Germinal center (tissue), 1 donor: ENCODE measurements at places on chromosomes 6 and 20.
A peak's percentile ranks its signal among the peaks of the same experiment; 100 is the strongest.

DNA sequence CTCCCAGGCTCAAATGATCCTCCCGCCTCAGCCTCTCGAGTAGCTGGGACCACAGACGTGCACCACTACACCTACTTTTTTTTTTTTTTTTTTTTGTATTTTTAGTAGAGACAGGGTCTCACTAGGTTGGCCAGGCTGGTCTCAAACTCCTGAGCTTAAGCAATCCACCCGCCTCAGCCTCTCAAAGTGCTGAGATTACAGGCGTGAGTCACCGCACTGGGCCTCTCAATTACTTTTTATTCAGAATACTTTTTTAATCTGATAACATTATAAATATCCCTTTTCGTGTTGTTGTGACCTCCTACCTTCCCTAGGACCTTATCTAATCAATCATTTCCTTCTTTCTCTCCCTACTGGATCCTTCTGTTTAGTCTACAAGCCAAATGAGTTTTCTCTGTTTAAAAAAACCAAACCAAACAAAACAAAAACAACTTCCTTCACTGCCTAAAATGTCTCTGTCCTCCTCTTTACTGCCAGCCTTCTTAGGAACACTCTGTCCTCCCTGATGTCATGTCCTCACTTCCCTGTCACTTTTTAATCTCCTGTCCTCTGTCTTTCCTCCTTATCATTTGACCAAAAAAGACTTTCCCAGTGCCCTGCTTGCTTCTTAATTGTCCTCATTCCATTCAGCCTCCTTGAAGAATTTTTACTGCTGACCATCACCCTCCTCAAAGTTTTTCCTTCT is 85.0 kb downstream of the CAP2 start:
- DNase-seq = no peak

DNA sequence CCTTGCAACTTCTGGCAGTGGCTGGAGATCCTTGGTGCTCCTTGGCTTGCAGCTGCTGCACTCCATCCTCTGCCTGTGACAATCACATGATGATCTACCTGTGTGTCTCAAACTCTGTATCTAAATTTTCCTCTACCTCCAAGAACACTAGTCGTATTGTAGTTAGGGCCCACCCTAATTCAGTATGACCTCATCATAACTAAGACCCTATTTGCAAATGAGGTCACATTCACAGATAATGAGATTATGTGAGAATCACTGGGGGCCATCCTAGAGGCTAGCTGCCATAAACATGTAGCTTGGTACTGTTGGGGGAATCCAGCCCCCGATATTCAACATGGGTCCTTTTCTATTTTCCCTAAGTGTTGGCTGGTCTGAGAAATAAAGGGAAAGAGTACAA is 183.0 kb upstream of the SMLR1 start:
- no peak for DNase-seq

GRCh38 chr20:61442075-61442670 is 190.1 kb downstream of the CDH4 start:
- DNase-seq = no peak

DNA sequence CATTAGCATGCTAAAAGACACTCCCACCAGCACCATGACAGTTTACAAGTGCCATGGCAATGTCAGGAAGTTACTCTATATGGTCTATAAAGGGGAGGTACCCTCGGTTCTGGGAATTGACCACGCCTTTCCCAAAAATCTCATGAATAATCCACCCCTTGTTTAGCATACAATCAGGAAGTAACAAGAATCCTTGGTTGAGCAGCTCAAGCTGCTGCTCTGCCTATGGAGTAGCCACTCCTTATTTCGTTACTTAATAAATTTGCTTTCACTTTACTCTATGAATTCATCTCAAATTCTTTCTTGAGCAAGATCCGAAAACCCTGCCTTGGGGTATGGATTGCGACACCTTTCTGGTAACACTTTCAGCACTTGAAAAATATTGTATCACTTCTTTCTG is 243.0 kb downstream of the BMP2 start:
- no peak for DNase-seq

GRCh38 chr6:36766399-36766945 is 68.8 kb downstream of the RAB44 start:
- no peak for DNase-seq

DNA sequence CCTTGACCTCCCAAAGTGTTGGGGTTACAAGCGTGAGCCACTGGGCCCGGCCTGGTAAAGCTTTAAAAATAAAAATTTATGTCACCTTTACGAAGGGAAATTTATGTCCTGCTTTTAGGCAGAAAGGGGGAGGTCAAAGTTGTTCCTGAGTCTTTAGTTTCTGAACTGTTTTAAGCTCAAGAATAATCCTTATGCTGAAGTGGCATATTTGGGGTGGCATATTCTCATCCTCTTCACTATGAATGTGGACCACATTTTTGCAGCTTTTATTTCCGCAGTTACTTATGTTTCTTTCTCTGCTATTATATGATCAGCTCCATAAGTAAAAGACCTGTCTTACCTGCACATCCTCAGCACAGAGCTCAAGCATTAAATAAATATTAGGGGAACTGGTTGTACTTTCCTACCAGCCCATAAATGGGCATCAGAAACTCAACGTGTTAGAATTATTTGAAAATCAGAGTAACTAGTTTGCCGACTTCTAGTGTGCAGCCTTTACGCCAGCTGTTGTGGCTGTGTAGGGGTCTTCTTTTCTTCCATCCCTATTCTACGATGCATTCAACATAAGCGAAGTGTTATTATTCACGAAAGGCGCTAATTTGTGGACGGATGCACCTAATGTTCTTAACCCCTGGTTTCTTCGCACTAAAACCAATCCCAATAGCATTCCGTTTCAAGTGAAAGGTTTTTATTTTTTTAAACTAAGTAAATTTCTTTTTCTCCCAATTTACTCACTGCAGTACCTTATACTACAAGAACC is 867 bp upstream of the AKAP7 start:
- DNase-seq = no peak

DNA sequence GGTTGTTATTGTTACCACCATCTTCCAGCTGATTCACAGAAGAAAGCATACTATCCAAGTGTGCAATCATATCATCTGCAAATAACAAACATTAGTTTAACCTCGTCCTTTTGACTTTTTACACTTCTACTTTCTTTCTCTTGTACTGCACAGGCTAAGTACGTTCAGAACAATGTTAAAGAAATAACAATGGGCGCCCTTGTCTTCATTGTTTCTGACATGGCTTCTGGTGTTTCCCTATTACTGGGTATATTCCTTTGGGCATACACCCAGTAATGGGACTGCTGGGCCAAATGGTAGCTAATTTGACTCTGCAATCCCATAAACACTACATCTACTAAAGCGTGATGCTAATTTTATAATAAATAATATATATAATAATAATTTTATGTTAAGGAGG is 146.7 kb downstream of the GJA10 start:
- DNase-seq = no peak

DNA sequence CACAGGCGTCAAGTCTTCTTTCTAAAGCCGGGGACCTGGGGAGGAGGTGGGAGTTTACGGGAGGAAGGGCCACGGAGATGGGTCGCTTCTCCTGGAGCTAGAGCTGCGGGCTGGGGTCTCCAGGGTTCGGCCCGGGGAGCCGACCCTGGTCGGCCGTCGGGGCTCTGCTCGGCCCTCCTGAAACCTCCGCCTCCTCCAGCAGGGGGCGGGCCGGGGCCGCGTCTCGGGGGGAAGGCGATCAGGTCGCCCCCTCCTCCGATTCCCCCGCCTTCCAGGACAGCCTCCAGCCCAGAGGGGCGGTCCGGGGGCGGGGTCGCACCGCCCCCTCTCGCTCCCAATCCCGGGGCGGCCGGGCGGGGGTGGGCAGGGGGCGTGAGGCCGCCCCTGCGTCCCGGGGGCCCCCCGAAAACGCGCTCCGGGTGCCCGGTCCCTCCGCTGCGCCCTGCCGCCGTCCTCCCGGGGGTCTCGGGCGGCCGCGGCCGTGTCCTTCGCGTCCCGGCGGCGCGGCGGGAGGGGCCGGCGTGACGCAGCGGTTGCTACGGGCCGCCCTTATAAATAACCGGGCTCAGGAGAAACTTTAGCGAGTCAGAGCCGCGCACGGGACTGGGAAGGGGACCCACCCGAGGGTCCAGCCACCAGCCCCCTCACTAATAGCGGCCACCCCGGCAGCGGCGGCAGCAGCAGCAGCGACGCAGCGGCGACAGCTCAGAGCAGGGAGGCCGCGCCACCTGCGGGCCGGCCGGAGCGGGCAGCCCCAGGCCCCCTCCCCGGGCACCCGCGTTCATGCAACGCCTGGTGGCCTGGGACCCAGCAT is at the start of gene CEBPB:
CEBPB (plus strand) TSS at position 580 of the 814 bp plus-strand sequence; CDS start at position 784, 204 bp downstream.
- DNase-seq = peak; percentile 86

GRCh38 chr6:170456886-170457698 is 96.0 kb downstream of the PSMB1 start:
- DNase-seq = no peak

GRCh38 chr6:136520517-136520916 is 29.7 kb downstream of the MAP7 start:
- no peak for DNase-seq

GRCh38 chr20:35296101-35296554 is 3.9 kb upstream of the FAM83C start:
- no peak for DNase-seq

- DNase-seq = no peak
Observed at GRCh38 chr6:22372922-22373321, 76.1 kb upstream of the PRL start.

GRCh38 chr6:162777091-162777490 is 49.3 kb downstream of the PACRG start:
- DNase-seq = no peak

DNA sequence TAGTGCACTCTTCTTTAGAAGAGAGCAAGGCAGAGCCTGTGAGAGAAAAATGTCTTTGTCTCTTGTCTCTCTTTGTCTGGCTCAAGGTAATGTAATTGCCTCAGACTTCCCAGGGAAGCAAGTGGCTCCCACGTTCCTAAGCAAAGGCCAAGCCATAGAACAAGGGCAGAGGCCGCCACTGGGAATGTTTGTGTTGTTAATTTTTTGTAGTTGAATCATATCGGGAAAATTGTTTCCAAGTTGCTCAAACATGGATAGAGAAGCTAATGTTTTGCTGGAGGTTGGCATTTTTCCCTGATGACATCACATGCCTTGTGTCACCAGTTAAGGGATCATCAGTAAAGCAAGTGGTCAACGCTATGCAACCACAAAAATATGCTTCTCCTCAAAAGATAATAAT is 211.5 kb upstream of the FOXA2 start:
- DNase-seq = no peak

DNA sequence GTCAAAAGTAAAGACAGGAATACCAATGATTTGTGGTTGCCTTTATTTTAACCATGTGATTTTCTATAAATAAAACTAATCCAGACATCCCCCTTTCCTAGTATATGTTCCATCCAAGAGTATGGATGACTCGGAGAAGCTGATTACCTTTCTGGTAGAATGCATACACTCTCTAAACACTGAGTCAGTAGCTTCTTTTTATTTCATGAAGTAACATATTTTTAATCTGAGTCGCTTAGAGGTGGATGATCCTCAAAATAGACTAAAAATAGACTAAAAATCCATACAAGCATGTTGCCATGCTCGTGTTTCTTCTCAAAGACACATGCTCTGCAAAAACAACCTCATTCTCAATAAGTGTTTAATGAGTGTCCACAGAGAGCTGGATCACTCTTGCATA is 263.7 kb downstream of the COL12A1 start:
- DNase-seq = no peak

DNA sequence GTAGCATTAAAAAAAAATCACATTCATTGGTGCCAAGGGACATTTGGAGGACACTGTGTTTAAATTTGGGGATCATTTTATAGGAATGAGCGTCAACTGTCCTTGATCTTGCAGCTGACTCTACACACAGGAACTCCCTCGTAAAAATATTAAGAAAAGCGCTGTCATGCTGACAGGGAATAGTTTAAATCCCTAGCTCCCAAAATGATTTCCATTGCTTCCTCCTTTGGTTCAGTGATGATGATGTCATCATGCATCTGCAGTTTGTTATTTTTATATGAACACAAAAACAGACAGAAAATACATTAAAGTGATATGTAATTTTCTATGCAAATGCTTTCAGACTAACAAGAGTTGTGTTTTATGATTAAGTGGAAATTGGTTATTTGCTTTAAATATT is 275.6 kb downstream of the BTBD9 start:
- no peak for DNase-seq

GRCh38 chr20:46317685-46318177 is 9.4 kb upstream of the CDH22 start:
- DNase-seq = no peak

- no peak for DNase-seq
Observed at GRCh38 chr20:34316196-34316814, 13.2 kb upstream of the AHCY start.

DNA sequence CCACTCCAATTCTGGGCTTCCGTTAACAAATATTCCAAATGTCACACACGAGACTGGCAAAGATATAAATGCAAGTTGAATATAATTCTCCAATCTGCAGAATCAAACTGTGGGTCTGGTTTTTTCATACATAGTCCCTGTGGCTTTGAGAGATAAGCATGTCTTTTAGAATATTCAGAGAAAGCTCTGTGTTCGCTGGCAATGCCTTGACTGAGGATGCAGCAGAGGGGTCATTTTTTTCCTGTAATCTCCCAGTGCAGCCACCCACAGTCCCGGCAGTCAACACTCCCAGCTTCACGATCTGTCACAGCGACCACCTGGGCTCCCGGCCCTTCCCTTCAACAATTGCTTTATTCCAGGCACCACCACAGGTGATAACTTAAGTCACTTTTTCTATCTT is 30.5 kb downstream of the MUC22 start:
- DNase-seq = no peak

DNA sequence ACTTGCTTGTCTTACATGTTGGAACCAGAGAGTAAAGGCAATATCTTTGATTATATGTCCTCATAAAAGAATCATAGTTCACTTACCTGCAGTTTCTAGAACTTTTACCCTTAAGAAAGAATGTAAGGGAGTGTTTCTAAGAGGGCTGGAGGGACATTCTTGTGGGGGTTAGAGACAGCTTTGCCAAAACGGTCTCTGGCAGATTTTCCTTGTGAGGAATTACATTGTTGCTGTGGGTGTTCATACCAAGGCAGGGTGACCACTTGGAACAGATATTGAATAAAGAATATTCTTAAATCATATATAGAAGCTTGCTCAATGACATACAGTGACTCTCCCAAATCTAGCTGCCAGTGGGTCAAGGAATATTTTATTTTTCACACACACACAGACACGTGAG is 517.6 kb upstream of the SOX4 start:
- DNase-seq = no peak

- DNase-seq = no peak
Observed at GRCh38 chr6:10028222-10028621, 386.7 kb downstream of the TFAP2A start.
